ENCODE measurements at places on chromosomes 5 and 9.

DNA sequence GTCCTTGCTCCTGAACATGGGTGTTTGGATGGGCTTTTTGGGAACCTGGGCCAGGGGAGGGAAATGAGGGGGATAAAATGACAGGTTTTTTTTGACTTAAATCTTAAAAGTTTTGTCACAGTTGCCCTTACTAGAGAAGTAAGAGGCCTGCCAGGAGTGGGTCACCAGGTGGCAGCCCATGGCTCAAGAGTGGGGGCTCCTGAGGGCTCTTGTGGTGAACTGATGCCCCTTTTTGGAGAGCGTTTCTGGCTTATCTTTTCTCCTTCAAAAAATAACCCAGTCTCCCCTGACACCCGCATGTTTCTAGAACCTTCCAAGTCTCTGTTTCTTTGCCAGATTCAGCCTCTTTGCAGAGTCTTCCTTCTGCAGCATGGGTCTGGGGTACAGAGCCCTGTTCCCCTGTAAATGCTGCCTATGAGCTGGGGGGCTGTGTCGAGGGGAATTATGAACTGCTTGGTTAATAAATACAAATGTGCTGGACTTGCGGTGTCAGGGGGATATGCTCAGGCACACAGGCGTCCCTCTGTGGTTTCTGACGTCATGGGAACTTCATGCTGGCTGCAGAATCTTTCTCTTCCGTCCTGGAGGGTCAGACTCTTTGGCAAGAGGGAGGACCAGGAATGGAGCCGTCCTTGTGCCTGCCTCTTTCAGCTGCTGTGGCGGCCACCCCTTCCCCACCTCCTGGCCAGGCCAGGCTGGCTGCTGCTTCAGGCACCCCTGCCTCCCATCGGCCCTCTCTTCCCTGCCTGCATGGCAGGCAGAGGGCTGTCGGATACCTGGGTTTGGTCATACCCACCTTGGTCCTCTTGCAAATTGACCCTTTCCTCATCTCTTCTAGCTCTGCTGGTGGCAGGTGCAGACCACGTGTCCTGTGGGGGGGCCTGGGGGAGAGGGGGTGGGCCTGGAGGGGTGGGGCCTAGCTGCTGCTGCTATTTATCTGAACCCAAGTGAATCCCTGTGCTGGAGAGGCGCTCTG, 30.1 kb downstream of the PTPA start:
- DNase-seq: no peak

GRCh38 chr9:14909601-14909960, 647 bp downstream of the FREM1 start:
- DNase-seq: no peak

DNA sequence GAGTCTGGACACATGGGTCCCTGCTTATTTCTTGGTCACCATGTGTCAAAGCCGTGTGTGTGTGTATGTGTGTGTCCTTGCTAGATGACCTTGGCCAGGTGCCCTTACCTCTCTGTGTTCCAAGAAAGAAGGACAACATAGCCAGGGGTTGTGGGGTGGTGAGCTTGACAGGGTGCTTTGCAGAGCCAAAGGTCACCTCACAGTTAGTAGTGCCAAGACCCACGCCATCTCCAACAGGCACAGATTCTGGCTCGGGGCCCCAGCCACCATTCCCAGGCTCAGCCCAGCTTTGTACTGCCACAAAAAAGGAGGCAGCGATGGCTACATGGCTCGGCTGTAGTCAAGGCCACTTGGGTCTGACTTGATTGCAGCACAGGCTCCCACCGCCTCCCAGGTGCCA, 39.5 kb downstream of the CXXC5 start:
- DNase-seq: no peak

GRCh38 chr9:124618476-124618875, 111.3 kb upstream of the NR5A1 start:
- no peak for DNase-seq

DNA sequence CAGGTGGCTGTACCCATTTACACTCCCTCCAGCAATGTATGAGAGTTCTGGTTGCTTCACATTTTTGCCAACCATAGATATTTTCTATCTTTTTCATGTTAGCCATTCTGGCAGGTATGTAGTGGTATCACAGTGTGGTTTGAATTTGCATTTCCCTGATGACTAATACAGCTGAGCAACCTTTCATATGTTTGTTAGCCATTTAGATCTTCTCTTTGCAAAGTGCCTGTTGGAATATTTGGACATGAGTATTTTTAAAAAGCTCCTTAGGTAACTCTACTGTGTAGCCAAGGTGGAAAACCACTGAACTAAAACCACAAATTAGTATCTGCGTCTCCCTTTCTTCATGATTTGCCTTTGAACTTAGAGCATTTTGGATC, 31.9 kb downstream of the IRF1 start:
- no peak for DNase-seq

DNA sequence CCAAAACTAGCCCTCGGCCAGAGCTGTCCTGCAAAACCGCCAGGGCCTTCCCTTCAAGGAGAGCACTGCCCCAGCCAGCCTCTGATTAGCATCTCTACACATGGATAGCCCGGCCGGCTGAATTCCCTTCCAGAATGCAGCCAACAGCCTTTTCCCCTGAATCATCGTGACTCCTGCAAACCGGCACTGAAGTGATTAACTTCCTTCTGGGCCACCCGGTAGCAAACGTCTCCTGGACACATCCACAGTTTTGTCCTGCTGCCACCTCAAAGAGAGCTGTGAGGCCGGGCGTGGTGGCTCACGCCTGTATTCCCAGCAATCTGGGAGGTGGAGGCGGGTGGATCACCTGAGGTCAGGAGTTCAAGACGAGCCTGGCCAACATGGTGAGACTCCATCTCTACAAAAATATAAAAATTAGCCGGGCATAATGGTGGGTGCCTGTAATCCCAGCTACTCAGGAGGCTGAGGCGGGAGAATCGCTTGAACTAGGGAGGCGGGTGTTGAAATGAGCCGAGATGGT, 21.1 kb upstream of the EEIG1 start:
- DNase-seq: no peak

GRCh38 chr5:37738057-37738691, 101.7 kb downstream of the GDNF start:
- no peak for DNase-seq

GRCh38 chr5:95045181-95045965, 239.5 kb downstream of the MCTP1 start:
- DNase-seq: no peak

DNA sequence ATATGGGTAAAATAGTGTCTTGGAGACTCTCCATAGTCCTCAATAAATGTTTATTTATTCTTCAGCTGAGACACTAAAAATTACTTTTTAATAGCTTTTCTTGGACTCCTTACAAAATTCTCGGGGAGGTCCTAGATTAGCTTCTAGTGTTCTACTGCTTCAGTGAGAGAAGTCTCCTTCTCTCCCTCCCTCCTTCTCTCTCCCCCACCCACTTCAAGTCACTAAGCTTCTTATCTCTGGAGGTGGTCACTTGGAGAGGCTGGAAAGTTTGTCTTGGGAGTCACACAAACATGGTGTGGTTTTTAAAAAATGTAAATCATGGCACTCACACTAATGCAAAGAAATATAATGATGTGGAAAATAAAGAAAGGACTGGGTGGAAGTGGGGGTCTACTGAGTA, 64.1 kb downstream of the SEMA6A start:
- no peak for DNase-seq

GRCh38 chr5:126482591-126482990, 59.4 kb downstream of the GRAMD2B start:
- no peak for DNase-seq

DNA sequence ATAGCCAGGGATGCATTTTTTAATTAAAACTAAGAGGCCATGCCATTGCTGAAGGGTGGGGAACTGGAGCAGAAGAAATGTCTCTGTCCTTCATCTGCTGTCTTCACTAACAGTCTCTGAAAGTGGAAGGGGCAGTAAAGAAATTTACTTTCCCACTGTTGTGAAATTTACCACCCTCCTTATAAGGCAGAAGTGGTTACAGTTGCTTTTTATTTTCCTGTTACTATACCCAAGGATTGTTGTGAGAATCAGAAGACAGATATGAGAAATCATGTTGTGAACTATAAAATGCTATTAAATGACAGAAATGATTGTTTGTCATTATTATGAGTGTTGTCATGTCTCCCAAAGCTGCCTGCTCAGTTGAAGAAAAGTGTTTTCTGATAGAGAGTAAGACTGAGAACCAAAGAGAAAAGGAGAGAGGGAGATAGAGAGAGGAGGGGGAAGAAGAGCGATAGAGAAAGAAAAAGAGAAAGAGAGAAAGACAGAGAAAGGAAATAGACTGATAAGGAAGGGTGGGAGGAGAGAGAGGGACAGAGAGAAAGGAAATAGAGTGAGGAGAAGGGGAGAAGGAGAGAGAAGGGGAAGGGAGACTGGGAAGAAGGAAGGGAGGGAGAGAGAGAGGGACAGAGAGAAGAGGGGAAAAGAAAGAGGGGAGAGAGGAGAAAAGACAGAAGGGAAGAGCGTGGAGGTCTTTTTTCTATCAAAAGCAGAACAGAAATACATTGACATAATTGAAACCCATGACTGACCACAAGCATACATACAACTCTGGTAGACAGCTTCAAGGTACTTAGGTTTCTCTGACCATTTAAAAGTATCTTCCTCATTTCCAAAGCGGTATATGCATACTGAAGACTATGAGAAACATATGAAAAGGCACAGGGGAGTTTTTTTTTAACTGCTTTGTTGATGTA, 22.5 kb downstream of the SEC61B start:
- no peak for DNase-seq

DNA sequence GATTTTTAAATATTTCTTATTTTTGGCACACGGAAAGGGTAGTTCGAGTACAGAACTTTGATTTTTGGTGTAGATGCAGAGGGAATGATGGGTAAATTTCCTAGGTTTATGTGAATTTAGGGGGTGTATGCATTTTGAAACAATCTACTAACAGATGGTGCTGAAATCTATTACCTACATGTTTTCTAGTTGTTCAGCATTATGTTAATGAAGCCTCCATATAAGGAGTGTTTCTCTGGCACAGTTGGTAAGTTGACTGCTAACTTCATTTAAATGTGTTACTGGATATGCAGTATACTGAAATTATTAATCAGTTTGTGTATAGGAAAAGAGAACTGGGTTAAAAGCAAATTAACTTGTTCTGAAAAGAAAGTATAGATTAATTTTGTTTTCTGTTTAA, 17.5 kb downstream of the SUB1 start:
- DNase-seq: no peak

GRCh38 chr5:168683247-168683926, 104.2 kb upstream of the PANK3 start:
- no peak for DNase-seq

- DNase-seq: no peak
These were observed 210.6 kb downstream of the PAX5 start for GRCh38 chr9:36823466-36823865.

DNA sequence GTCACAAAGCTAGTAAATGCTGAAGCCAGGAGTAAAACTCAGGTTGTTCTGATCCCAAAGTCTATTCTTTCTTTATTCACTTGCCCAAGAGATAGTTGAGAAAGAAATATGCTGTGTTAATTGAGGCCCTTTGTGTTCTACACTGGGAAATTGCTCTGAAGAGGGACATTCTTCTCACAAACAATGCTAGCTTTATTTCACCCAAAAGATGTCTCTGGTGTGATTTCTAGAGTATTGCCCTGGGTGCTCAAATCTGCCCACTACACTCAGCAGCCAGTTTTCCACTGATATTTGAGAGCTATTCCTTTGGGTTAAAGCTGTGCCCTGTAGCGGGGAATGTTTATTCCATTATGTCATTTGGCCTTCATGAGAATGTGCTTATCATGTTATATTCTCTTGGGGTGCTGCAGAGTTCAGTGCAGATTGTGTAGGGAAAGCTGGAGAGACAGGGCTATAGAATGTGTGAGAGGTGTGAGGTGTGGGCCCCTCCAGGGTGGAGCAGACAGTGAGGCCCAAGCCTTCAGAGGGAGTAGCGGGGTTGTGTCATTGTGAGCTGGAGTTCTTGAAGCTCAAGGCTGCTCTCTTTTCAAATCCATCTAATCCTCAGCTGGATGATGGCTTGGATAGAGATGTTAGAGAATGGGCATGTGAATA, 21.0 kb upstream of the C5orf63 start:
- no peak for DNase-seq

DNA sequence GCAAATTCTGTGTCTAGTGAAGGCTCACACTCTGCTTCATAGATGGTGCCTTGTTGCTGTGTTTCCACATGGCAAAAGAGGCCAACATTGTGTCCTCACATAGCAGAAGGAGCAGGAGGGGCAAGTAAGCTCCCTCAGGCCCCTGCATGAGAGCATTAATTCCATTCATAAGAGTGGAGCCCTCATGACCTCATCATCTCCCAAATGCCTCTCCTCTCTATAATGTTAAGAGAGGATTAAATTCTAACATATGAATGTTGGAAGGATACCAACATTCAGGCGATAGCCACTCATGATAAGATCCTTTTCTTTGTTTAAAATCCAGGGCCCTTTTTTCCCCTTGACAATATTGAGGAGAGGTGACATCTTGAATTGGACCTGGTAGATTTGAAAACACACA, 35.2 kb upstream of the PAM start:
- no peak for DNase-seq

DNA sequence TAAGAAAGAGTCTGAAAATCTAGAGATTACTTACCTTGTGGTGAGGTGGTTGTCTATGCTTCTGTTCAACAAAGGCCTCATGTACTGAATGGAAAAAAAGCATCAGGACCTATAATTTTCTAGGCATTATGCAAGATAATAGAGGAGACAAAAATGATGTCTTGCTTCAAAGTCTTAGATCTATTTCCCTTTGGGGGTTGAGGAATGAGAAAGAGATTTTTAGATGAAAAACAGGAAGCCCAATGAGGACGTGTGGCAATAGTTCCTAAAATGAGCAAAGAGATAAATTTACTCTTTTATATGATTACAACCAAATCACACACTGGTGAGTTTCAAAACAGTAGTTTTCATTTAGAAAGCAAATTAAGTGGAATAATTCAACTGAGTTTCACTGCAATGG, 99.5 kb downstream of the GHR start:
- no peak for DNase-seq

GRCh38 chr5:150175076-150175475, 8.5 kb downstream of the CDX1 start:
- DNase-seq: no peak

DNA sequence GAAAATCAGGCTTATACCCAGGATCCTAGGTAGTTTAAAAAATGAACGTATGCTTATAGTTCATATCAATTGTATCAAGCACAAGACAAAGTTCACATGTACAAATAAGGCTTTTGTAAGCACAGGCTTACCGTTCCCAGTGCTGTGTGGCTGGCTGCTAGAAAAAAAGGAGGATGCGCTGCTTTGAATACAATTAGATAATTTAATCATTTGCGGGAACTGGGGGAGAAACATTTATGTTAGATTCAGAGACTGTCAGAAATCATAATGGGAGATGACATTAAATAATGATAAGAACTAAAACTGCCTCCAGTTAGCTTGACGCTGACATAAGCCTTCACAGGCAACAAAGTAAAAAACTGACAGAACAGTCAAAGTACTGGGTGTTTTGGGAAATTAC, 93.2 kb downstream of the FNBP1 start:
- no peak for DNase-seq

DNA sequence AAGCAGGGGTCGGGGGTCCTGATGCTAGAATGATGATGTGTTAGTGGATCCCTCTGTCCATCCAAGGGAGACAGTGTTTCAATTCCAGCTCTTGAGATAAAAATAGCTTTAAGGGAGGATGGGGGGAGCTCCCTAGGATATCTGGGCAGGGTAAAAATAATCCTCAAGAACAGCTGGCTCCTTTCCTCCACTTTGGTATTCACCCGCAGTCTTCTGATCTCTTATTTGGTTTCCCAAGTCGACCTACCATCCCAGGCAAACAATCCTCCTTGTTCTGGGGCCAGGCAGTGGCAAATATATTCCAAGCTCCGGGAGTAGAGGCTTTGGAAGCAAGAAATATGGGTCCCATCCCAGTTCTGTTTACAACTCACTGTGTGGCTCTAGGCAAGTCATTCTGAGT, 14.5 kb upstream of the COL27A1 start:
- no peak for DNase-seq

All from activated CD4-positive, CD25-positive, alpha-beta regulatory T cell (primary cell).